ENCODE measurements at places on chromosomes 11 and 22.
A peak's percentile ranks its signal among the peaks of the same experiment; 100 is the strongest.

DNA sequence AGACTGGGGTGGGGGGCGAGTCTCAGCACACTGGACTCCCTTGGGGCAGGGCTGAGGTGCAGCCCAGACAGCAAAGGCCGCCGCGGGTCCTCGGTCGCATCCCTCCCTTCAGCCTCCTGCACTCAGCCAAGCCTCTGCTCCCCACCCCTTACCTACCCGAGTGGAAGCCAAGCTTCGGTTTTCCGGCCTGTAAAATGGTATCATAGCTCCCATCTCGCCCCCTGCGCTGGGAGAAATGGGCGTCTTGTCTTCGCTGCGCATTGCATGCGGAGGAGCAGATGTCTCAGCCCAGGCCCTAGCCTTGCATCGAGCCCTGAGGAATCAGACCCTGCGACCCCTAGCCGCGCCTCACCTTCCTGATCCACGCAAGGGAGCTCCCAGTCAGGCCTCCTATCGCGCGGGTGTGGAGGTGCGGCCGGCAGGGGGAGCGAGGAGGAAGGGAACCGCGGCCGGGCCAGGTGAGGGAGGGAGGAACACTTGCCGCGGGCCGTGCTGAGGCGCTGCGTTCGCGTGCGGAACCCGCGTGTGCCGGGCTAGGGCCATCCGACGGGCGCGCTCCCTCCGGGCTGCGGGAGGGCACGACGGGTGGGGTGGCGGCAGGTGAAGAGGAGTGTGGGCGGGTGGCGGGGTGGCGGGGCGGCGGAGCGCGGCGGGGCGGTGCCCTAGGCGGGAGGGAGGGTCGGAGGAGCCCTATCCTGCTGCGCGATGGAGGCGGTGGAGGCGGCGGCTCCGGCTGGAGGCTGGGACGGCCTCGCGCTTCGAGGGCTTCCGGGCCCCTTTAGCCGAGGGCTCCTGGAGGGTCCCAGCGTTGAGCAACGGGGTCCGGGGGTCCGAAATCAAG lies 4.1 kb upstream of the TBX1 start:
- DNase-seq = no peak

- no peak for DNase-seq
Observed at GRCh38 chr11:28257761-28258160, 149.6 kb downstream of the METTL15 start.

- DNase-seq = no peak
Observed at GRCh38 chr11:8928981-8929615, 3.6 kb downstream of the C11orf16 start.

DNA sequence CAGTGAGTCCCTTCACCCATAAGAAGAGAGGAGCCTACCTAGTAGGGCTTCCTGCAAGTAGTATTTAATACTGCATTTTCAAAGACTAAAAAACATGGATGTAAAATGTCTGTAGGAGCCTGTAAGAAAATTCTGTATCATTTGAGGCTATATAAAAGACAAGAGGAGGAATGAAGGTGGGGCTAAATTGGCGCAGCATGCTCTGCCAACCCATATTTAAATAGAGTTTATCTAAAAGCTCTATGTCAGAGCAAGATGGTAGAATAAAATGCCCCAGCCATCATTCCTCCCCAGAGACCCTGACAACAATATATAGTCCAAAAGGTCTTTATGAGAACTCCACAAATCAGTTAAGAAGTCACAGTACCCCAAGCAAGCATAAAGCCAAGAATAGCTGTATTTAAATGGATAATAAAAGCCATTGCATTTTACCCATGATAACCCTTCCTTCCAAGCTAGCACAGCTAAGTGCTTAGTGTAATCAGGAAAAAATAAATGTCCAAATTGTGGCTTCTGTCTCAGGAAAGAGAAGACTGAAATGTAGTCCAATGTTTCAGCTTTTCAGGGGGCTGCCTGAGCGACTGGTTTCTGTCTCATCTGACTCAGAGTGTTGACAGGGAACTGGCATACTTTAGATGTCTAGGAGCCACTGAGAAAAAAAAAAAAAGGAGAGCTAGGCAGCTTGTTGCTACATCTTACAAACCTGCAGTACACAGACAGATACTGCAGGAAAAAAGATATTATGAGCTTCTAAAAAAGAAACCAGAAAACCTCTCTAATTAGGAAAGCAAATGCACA lies 258.6 kb downstream of the METTL15 start:
- no peak for DNase-seq

GRCh38 chr11:86749821-86750401 lies 50.4 kb upstream of the PRSS23 start:
- DNase-seq = no peak

DNA sequence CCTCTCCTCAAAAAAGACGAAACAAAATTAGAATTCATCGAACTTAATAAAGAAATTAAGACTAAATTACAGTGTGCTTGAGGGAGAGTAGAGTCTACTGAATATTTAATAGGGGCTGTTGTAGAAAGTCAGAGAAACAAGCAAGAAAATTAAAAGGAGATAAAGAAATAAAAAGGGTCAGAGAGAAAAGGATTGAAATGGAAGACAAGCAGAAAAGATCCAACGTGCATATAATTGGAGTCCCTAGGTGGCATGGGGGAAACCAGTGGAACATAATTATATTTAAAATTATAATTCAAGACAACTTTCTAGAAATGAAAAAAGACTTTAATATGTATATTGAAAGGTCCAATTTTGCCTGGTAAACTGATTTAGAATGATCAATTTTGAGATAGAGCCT lies 74.3 kb downstream of the ACER3 start:
- DNase-seq = no peak

- DNase-seq = no peak
Observed at GRCh38 chr11:36558571-36559413, 9.0 kb upstream of the RAG1 start.

DNA sequence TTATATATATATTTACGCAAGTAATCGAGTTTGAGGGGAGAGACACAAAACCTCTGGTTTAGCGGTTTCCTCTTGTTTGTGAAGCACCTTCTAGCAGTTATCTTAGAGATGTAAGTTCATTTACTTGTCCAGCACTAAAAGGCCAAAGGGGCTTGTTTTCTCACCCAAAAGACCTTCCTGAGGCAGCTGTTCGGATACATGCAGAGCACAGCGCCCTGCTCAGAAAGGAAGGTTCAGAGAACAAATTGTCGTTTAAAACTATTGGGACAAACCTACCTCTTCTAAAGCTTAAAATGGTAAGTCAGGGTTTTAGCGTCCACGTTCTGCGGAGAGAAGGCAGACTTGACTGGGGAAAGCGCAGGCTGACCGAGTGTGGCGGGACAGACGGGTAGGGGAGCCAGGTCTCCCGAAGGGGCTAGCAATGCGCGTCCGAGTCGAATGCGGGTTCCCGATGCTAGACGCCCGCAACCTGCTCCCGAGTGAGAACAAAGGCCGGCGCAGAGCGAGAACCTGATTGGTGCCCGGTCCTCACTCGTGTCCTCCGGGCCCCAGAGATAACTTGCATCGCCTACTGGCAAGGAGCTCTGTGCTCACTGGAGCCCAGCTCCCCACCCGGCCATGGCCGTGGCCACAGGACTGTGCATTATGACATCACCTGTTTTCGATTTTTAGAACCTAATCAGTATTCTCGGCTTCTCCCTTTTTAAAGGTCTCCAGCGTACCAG lies 1.0 kb upstream of the SESN3 start:
- DNase-seq = no peak

DNA sequence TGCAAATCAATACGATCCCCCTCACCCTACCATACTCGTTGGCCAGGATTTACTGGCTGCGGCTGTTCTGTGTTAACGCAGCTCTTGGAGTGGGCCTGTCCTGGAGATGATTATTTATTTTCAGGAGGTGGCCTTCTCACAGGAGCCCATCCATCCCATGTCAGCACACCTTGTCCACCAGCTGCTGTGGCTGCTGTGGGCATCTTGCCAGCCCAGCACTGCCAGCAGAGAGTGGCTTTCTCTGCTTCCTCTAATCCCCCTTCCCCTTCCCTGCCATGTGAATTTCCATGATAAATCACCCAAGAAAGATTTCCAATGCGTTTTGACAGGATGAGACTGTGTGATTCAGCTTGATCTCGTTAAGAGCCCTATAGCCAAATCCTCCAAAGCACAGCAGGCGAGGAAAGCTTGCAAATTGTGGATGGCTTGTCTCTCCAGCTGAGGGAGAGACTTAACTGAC lies 309.1 kb upstream of the C11orf87 start:
- DNase-seq = no peak

- DNase-seq = peak; percentile 30
Observed at GRCh38 chr22:24969560-24970301, 17.2 kb downstream of the KIAA1671 start.

- DNase-seq = no peak
Observed at GRCh38 chr11:109192864-109193263, 229.1 kb upstream of the C11orf87 start.

GRCh38 chr11:108624196-108624925 lies 30.8 kb upstream of the EXPH5 start:
- DNase-seq = no peak

DNA sequence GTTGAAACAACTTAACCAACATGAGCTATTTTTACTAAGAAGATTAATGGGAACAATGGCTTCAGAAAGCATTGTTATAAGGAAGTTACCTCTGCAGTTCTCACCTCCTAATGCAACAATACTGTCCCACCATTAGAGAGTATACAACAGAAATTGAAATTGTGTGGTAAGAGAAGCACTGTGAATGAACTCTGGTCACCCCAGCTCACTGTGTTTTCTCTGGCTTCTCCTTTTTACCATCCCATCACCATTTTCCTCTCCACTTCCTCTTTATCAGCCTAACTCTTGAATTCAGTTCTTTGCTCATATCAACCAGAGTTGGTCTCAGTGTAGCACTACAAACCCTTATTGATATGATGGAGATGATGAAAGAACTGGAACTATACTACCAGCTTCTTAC lies 138.0 kb upstream of the POU2AF2 start:
- DNase-seq = no peak

DNA sequence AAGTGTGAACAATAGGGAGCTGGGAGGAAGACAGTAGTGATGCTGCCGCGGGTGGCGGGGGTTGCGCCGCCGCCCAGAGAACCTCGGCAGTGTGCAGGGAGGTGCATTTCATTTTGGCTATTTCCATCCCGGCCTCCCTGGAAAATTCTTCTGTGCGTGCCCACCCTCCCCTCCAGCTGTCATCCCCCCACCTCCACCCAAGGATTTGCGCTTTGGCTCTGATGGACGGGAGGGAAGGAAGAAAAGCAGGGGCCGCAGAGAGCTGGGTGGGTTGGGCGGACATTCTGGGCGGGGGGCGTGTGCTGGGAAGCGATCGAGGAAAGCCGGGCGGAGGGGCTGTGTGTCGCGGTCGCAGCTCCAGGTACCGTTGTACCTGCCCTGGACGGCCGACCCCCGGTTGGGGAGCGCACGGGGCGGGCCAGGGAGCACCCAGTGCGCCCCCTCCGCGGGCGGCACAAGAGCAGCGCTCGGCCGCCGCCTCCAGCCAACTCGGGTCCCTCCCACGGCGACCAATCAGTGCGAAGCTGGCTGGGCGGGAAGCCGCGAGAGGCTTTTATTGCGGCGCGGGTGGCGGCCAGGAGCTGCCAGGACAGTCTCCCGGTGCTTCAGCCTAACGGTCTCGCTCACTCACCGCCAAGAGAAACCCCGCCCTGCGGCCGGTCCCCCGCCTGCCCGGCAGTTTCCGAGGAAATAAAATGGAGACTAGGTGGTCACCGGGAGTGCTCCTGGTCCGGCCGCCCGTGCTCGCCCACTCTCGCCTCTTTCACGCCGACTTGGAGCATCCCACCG lies 1.6 kb downstream of the NCAM1 start:
- no peak for DNase-seq

DNA sequence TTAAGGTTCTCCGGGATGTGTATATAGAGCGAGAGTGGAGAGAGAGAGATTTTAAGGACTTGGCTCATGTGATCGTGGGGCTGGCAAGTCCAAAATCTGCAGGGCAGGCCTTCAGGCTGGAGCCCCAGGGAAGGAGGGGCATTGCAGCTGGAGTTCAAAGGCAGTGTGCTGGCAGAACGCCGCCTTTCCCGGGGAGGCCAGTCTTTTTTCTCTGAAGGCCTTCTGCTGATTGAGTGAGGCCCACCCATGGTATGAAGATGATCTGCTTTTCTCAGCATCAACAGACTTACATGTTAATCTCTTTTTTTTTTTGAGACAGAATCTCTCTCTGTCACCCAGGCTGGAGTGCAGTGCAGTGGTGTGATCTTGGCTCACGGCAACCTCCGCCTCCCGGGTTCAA lies 25.4 kb downstream of the FBLN1 start:
- no peak for DNase-seq

DNA sequence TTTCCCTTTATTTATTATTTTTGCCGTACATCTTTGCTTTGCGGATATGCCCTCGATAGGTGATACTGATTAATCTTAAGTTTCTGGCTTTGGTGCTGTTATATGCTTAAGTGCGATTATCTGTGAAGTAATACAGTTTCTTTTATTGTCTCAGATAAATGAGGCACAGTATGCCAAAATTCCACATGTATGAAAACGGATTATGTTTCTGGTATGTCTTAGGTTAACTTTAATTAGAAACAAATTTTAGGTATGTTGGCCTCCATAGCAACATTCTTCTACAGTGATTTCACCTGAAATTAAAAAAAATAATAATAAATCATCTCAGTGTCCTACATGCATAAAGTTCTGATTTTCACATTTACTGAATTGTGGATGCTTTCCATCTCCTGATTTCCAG lies 119.2 kb downstream of the ARHGAP42 start:
- DNase-seq = no peak

- no peak for DNase-seq
Observed at GRCh38 chr11:44207292-44207691, 102.6 kb downstream of the ALX4 start.

- DNase-seq = no peak
Observed at GRCh38 chr11:120972621-120973020, 51.3 kb upstream of the TBCEL start.

DNA sequence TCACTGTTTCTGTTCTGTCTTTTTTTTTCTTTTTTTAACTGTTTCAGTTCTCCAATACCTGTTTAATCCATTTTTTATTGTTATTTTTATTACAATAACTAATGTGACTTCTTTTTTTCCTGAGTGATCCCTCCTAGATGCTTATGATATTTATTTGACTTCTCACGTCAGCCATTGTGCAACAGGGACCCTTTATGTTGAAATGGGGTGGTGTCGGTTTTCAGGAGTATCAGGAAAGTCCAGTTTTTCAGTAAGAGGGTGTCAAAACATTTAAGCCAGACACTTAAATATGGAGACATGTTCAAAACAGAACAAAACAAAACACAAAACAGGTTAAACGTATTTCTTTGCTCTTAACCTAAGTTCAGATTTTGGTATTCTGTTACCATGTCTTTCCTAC lies 418.8 kb downstream of the DYNC2H1 start:
- DNase-seq = no peak

DNA sequence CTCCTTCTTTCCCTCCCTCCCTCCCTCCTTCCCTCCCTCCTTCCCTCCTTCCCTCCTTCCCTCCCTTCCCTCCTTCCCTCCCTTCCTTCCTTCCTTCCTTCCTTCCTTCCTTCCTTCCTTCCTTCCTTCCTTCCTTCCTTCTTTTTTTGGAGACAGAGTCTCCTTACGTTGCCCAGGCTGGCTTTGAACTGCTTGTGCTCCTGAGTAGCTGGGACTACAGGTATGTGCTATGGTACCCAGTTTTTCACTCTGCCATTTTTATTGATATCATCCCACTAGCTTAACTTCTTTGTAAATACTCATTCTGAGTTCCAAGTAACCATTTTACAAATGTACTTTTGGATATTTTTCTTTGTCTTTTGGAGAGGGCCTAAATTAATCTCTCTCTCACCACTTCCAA lies 336.8 kb upstream of the DDI1 start:
- no peak for DNase-seq

All from BJ (cell line).